ENCODE measurements at places on chromosomes 3 and 15. TPM values are rescaled to one million over a fixed set of nuclear protein-coding genes. Genes with fewer than 3 reads are reported as not detected.
A peak's percentile ranks its signal among the peaks of the same experiment; 100 is the strongest.

DNA sequence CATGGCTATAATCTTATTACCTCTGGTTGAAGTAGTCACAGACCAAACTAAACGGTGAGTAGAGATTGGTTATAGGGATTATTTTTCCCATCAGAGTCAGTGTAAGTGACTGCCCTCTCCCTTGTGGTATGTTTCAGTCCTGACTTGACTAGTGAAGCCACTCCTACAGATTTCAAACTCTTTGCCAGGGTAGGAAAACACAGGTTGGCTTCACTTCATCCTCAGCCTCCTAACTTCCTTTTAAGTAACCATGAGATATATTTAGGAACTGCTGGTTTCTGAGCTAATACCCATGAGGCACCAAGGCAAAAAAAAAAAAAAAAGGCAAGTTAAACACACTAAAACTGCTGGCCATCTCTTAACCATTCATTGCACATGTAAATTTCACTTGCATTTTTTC lies 349.2 kb upstream of the MCTP2 start:
- no peak for DNase-seq

GRCh38 chr3:171695426-171695825 lies 114.9 kb downstream of the PLD1 start:
- no peak for DNase-seq

- no peak for DNase-seq
These were observed 252.6 kb upstream of the MRPL3 start for GRCh38 chr3:131755380-131755779.

GRCh38 chr15:100032358-100033085 lies 299.3 kb upstream of the LYSMD4 start:
- no peak for DNase-seq

GRCh38 chr3:143885780-143886427 lies 37.6 kb upstream of the SLC9A9 start:
- no peak for DNase-seq

DNA sequence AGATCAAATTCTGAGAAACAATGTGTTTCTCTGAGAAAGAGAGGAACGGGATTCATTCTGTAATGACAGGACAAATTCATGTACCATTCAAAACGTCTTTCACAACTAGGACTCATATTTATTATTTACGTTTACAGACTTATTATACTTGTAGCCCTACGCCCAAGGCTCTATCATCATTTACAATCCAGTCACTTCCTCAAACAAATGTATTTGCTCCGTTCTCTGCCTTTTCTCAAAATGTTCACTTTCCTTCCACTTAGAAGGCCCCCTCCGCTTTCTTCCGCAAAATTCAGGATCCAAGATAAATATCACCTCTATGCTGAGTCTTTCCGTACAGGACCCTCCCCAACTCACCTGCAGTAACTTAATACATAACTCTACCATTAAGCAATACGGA lies 745 bp downstream of the RSL24D1 start:
- DNase-seq = no peak

DNA sequence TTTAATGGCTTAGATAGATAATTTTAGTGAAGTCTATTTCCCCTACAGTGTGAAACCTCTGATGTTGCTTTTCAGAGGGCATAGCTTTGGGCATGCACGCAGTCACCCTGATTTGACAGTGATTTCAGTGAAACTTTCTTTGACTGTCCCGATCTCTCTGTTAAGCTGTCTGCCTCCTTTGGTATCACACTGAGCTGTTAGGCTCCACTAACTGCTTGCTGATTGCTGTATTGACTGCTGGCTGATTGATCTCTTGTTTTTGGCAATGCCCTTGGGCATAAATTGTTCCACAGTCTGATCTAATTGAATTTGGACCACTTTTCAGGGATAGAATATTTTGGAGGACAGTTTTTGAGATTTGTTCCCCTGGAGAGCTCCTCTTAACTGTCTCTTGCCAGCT lies 68.5 kb upstream of the CCDC54 start:
- DNase-seq = no peak

- peak; percentile 24 for DNase-seq
These were observed 103.5 kb downstream of the TBC1D2B start for GRCh38 chr15:77974098-77974414.

GRCh38 chr3:38522002-38522401 lies 25.9 kb downstream of the EXOG start:
- no peak for DNase-seq

The SNAP23 gene
- total RNA-seq = 26.4 TPM

The GNAT1 gene
- not detected for total RNA-seq

The GOLGA6L10 gene
- 3.1 TPM for total RNA-seq

The CCR3 gene
- not detected for total RNA-seq

The SST gene
- total RNA-seq = 5.6 TPM

Measured in occipital lobe (tissue), 3 donors.